Esophagus squamous epithelium (tissue), 5 donors: ENCODE measurements at places on chromosomes 4 and X.

- H3K36me3 ChIP-seq, result no peaks in the 10 kb centered on the region
- H3K4me3 ChIP-seq, result no peak overlapping the region
- no peaks in the 10 kb centered on the region for H3K4me1 ChIP-seq
- DNase-seq, result no peak
- H3K27me3 ChIP-seq, result no peaks in the 10 kb centered on the region
Measured at GRCh38 chrX:11239230-11239629, 54.0 kb upstream of the AMELX start.

- no peaks in the 10 kb centered on the region for H3K36me3 ChIP-seq
- no peaks in the 10 kb centered on the region for H3K4me1 ChIP-seq
- H3K27me3 ChIP-seq, result no peaks in the 10 kb centered on the region
- no peak overlapping the region for H3K27ac ChIP-seq
Measured at GRCh38 chrX:96707804-96708203, 23.2 kb downstream of the DIAPH2 start.

DNA sequence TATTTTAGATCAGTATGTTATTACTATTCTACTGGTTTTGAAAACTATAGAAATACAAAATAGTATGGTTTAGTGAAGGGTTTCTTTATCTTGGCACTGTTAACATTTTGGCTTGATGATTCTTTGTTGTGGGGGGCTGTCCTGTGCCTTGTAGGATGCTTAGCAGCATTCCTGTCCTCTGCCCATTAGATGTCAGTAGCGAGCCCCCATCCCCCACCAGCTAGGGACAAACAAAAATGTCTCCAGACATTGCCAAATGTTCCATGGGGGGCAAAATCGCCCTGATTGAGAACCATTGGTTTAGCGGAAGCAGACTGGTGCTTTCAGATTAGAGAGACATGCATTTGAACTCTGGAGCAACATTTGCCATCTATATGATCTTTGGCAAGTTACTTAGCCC lies 23.3 kb downstream of the SPARCL1 start:
- no peak overlapping the region for H3K4me3 ChIP-seq
- no peak for DNase-seq
- H3K27ac ChIP-seq, result peak overlapping the region; percentile 61
- H3K27me3 ChIP-seq, result no peaks in the 10 kb centered on the region
- H3K36me3 ChIP-seq, result no peaks in the 10 kb centered on the region
- H3K4me1 ChIP-seq, result peaks cover 27% of the 10 kb centered on the region

- H3K36me3 ChIP-seq, result no peaks in the 10 kb centered on the region
- H3K4me1 ChIP-seq, result no peaks in the 10 kb centered on the region
- no peak overlapping the region for H3K27ac ChIP-seq
- no peak overlapping the region for H3K4me3 ChIP-seq
Measured at GRCh38 chr4:109171070-109171469, 131.4 kb downstream of the COL25A1 start.

- no peaks in the 10 kb centered on the region for H3K27me3 ChIP-seq
- no peak overlapping the region for H3K4me3 ChIP-seq
- no peak for DNase-seq
- H3K4me1 ChIP-seq, result no peaks in the 10 kb centered on the region
- H3K36me3 ChIP-seq, result no peaks in the 10 kb centered on the region
Measured at GRCh38 chrX:109934434-109934833, 68.5 kb upstream of the TMEM164 start.

DNA sequence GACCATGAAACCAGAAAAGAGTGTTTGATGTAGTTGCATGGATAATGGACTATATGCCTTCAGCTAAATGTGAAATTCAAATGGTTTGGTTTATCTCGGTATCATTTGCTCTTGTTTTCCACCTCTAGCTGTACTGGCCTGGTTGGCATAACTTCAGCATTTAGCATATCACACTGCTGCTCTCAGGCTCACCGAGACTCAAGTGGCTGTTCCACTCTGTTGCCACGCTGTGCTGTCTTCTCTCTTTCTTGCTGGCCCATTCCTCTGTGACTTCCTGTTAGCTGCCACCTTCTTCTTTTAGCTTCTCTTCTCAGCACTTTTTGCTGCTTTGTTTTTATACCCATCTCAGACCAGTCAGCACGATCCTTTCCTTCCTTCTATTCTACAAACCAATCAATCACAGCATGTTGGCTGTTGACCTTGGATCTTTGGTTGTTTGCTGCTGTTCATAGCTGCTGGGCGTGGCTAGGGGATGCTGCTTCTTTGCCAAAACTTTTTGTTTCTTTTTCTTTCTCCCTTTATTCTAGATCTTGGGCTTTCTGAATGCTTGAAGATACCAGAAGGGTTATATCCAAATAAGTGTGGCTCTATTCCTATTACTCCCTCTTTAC lies 24.0 kb downstream of the INTS6L start:
- H3K27ac ChIP-seq, result no peak overlapping the region
- peaks cover 12% of the 10 kb centered on the region for H3K4me1 ChIP-seq
- H3K36me3 ChIP-seq, result no peaks in the 10 kb centered on the region
- no peak overlapping the region for H3K4me3 ChIP-seq

- no peak for DNase-seq
- no peak overlapping the region for H3K4me3 ChIP-seq
- H3K27me3 ChIP-seq, result no peaks in the 10 kb centered on the region
- no peak overlapping the region for H3K27ac ChIP-seq
- H3K36me3 ChIP-seq, result no peaks in the 10 kb centered on the region
Measured at GRCh38 chr4:40455340-40455902, 120.3 kb downstream of the CHRNA9 start.

- DNase-seq, result no peak
- H3K27me3 ChIP-seq, result no peaks in the 10 kb centered on the region
- no peak overlapping the region for H3K4me3 ChIP-seq
- H3K4me1 ChIP-seq, result no peaks in the 10 kb centered on the region
Measured at GRCh38 chrX:150227321-150227860, 135.7 kb upstream of the MAMLD1 start.

DNA sequence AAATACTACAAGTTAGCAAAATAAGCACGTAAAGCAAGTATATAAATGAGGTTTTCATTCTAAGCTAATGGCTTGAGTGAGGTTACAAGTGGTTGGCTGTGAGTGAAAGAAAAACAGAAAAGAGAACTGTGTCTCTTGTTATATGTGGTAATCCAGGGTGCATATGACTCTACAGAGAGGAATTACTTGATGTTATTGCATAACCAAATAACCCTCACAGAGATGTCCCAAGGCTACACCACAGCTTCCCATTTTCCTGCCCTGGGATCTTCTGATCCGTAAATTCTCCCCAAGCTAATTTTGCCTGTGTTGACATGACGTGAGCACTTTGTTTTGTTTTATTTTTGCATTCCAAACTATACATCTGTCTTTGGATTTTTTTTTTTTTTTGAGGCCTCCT lies 470.0 kb upstream of the INTU start:
- no peak overlapping the region for H3K4me3 ChIP-seq
- no peaks in the 10 kb centered on the region for H3K36me3 ChIP-seq
- no peak overlapping the region for H3K27ac ChIP-seq
- H3K27me3 ChIP-seq, result no peaks in the 10 kb centered on the region

DNA sequence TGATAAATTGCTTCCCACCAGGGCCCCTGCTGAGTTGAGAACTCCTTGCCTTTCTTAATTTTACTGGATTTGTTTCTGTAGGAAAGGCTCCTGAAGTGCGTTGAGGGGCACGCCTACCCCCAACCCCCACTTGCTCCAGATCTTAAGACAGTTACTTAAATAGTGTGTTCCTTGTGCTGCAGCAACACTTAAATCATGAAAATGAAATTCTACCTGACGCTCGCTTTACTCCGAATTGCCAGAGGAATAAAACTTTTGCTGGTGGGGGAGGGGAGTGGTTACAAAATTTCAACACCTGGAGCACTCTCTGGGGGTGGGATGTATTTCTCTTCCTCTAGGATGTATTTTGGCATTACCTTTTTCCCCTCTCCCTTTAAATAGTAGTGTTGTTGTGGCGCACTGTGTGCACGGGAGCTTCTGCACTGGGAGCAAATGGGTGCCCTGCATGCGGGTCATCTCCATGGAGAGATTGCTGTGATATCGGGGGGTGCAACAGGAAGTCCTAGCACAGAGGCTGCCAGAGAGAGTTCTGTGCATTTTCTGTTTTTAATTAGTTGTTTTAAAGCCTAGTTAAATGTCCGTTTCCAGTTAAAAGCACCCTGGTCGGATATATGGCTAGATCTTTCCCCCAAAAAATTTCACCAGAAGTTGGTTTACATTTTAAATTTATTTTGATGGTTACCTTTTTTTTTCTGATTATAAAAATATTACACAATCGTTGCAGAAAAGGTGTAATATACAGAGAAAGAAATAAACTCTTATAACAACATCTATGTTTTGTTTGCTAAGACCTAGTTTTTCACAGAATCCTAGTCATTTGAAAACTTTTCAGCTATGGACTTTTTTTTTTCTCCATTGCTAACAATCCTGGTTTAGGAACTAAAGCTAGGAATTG lies 207.7 kb downstream of the SOWAHB start:
- no peaks in the 10 kb centered on the region for H3K36me3 ChIP-seq
- H3K27ac ChIP-seq, result peak overlapping the region; percentile 63
- H3K4me3 ChIP-seq, result peak overlapping the region; percentile 46

DNA sequence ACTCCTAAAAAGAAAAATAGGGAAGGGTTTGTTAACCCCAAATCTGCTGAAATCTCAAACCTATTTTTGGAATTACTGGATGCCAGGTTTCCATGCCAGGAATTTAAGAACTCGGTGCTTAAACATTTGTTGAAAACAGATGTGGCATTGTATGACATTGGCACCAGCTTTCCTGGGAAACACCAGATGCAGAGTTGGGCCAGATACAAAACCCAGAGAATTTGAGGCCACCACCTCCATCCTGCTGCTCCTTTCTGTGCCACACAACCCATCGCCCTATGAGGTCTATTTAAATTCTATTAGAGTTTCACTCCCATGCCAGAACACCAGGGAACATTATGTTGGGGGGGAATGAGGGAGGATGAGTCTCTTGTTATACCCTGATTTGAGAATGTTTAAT lies 71.7 kb downstream of the ARAP2 start:
- no peak overlapping the region for H3K27ac ChIP-seq
- no peak overlapping the region for H3K4me3 ChIP-seq
- H3K27me3 ChIP-seq, result no peaks in the 10 kb centered on the region

DNA sequence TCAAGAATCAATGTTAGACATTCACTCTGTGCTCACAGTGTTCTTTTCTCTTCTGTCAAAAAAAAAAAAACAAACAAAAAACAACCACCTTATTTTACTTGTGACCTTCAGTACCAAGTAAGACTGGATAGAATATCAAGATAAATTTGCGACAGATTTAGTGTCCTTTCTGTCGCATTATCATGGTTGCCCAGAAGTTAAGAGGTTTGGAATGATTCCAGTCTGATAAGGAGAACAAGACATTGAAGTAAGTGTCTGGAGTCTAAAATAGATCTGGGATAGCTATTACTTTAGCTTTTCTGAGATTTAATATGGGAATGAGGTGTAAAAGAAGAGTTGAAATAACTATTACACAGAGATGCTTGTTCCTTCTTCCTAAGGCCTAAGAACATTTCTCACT lies 31.7 kb downstream of the SNCA start:
- H3K36me3 ChIP-seq, result no peaks in the 10 kb centered on the region
- no peaks in the 10 kb centered on the region for H3K27me3 ChIP-seq

DNA sequence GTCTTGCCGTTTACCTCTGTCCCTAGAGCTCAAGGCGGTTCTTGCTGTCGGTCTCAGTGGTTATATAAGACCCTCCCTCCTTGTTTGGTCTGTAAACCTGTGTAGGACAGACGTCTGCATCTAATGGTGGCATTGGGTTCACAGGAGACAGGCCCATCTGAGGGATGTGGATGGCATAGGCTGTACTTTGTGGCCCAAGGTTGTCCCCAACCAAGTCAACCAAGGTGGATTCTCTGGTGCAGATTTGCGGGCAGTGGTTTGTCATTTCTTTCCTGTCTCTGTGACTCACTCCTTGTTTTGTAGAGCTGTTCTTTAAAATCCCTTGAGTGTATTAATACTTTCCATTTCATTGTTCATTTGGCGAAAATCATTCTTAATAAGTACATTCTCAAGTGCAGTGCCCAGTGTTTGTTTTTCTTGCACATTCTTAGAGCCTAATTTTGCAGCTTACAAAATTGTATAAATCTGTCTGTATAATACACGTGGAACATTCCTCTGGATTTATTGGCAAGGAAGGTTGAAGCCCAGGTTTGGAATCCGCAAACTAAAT lies 68.0 kb upstream of the TLR2 start:
- no peaks in the 10 kb centered on the region for H3K27me3 ChIP-seq
- no peak overlapping the region for H3K4me3 ChIP-seq
- H3K4me1 ChIP-seq, result no peaks in the 10 kb centered on the region
- H3K36me3 ChIP-seq, result peaks cover 3% of the 10 kb centered on the region
- no peak for DNase-seq

DNA sequence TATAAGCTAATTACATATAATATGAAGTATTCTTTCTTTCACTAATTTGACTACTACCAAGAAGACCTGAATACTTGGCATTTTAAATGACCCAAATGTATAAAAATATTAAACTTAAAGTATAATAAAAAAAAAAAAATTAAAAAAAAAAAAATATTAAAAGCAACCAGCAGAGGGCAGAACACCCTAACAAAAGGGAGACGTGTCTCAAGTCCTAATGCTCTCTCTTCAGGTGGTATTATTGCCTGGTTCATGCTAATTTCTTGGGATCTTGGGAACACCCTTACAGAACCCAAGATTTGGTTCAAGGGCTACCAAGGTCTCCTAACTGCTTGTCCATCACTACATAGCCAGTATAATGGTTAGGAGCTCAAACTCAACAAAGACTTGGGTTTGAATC lies 754.8 kb downstream of the RAB28 start:
- H3K36me3 ChIP-seq, result no peaks in the 10 kb centered on the region
- no peak overlapping the region for H3K4me3 ChIP-seq
- H3K27ac ChIP-seq, result no peak overlapping the region
- no peaks in the 10 kb centered on the region for H3K4me1 ChIP-seq
- peaks cover 12% of the 10 kb centered on the region for H3K27me3 ChIP-seq
- DNase-seq, result no peak

GRCh38 chr4:151690876-151691275 lies 69.9 kb downstream of the GATB start:
- no peaks in the 10 kb centered on the region for H3K36me3 ChIP-seq
- no peak for DNase-seq
- H3K4me1 ChIP-seq, result peaks cover 72% of the 10 kb centered on the region
- peak overlapping the region; percentile 50 for H3K27ac ChIP-seq
- no peak overlapping the region for H3K4me3 ChIP-seq
- no peaks in the 10 kb centered on the region for H3K27me3 ChIP-seq

GRCh38 chrX:120514236-120514635 lies 45.1 kb upstream of the LAMP2 start:
- H3K27ac ChIP-seq, result no peak overlapping the region
- no peaks in the 10 kb centered on the region for H3K4me1 ChIP-seq
- no peak for DNase-seq
- no peaks in the 10 kb centered on the region for H3K36me3 ChIP-seq
- no peaks in the 10 kb centered on the region for H3K27me3 ChIP-seq

DNA sequence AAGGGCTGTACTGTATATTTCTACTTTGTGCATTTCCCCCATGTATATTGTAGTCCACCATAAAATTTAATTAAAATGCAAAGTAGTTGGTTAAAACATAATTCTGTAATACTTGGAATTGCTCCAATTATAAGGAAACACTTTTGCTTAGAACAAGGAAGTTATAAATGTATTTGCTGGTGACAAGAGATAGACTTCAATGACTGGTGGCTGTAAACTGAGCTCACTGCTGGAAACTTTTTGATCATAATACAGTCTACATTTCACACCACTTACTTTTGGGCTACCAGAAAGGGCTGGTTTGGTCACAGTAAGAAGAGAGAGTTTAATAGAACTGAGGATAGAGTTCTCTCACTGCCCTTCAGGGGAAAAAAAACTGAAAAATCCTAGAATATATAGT lies 32.7 kb downstream of the DCAF8L2 start:
- H3K36me3 ChIP-seq, result no peaks in the 10 kb centered on the region
- no peak for DNase-seq
- H3K27me3 ChIP-seq, result no peaks in the 10 kb centered on the region
- H3K4me3 ChIP-seq, result no peak overlapping the region
- no peaks in the 10 kb centered on the region for H3K4me1 ChIP-seq
